Lung (tissue), 17 donors: ENCODE measurements at places on chromosomes 5 and 9.

DNA sequence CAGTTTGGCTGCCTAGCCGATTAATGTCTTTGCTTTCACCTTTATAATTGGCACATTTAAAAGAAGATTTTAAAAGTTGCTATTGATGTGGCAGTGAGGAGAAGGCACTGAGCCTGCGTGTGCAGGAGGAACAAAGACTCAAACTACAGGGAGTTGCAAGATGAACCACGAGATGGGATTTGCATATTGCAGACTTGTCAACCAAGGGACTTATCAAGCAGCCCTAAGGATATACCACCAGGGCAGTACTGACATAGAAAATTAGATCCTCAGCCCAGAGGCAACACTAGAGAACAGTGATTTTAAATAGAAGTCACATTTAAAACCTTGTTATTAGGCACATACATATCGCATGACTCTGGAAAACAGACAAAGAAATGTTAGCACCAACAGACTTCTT is 342.6 kb downstream of the GLIS3 start:
- DNase-seq = no peak

GRCh38 chr9:114417511-114417910 is 29.7 kb upstream of the AKNA start:
- DNase-seq = no peak

DNA sequence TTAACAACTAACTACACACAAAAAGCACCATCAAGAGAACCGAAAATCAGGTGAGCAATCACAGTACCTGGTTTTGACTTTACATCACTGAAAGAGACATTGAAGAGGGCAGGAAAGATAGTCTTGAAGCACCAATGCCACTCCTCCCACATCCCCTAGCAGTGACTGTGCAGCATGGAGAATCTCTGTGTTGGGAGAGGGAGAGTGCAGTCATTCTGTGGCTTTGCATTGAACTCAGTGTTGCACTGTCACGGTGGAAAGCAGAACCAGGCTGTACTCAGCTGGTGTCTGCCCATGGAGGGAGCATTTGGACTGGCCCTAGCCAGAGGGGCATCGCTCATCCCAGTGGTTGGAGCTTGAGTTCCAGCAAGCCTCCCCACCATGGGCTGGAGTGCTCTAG is 40.4 kb downstream of the C5 start:
- DNase-seq = no peak

DNA sequence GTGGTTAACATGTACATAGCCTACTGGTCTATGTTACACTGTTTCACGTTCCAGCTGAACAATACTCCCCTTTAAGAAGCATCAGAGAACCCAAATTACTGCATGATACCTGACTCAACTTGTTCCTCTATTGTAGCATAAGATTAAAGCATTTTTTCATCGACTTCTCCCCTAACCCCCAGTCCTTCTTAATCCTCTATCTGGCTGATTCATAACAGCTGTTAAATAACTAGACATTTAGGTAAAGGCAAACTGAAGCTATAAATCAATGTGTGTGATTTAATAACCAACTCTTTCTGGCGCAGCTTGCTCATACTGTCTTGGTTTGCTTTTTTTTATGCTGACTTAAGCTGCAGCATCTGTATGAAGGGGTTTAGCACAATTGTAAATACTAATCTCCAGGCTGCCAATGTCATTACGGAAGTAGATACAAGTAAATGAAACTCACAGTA is 94.2 kb upstream of the MTAP start:
- DNase-seq = no peak

DNA sequence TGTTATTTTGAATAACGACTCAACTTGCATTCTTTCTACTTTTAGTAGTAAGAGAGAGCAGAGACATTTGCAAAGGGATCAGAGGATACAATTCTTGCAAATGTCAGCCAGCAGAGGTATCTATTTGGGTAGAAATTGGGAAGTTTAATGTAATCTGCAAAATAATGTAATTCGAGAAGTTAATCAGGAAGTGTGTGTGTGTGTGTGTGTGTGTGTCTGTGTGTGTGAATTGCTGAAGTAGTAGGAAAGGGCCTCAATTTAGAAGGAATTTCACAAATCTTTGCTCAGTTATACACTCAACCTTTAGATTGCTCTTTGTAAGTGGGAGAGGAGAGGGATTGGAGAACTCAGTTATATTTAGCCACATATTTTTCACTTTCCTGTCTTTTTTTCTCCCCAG is 11.0 kb upstream of the IFNA1 start:
- no peak for DNase-seq
